LHCN-M2 (cell line): ENCODE measurements at places on chromosomes 12 and 14.

GRCh38 chr12:1807087-1807860, 13.1 kb upstream of the LRTM2 start:
- DNase-seq = no peak

- DNase-seq = no peak
Observed at GRCh38 chr14:22505697-22506377, 83.2 kb downstream of the DAD1 start.

GRCh38 chr14:104130974-104131651, 7.3 kb upstream of the KIF26A start:
- DNase-seq = peak; percentile 22

DNA sequence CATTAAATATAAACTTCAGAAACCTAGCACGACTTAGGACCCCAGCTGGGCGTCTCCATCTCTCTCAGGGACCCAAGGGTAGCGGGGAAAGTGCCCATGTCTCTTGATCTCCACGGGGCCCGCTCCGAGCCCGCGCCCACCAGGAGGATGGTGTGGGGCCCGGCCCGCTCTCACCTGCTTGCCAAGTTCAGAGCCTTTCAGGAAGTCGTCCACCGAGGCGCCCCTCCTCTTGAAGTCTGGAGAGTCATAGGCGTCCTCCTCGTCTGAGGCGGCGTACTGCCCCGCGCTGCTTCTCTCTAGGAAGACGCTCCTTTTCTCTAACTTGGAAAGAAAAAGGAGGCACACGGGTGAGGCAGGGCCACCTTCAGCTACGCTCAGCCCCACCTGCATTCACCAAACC, 96.9 kb downstream of the PIWIL1 start:
- no peak for DNase-seq

DNA sequence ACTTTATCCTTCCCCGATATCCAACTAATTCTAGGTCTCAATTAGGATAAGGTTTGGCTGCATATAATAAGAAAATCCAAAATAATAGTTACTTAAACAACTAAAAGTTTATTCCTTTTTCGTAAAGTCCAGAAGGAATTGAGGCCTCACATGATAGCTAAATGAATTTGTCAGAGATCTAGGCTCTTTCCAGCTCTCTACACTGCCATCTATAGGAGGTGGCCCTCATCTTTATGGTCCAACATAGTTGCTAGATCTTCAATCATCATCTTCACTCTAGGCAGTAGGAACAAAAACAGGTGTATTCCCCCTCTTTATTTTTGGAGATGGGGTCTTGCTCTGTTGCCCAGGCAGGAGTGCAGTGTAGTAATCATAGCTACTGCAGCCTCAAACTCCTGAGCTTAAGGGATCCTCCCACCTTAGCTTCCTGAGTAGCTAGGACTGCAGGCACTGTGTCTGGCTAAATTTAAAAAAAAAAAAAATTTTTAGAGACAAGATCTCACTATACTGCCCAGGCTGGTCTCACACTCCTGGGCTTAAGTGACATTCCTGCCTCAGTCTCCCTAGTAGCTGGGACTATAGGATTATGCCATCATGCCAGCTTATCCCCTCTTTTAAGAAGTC, 46.5 kb upstream of the SAV1 start:
- DNase-seq = peak; percentile 52

GRCh38 chr12:52229836-52230343, 3.2 kb upstream of the KRT7 start:
- no peak for DNase-seq

- DNase-seq = no peak
Observed at GRCh38 chr12:50402264-50403000, 1.7 kb downstream of the LARP4 start.

DNA sequence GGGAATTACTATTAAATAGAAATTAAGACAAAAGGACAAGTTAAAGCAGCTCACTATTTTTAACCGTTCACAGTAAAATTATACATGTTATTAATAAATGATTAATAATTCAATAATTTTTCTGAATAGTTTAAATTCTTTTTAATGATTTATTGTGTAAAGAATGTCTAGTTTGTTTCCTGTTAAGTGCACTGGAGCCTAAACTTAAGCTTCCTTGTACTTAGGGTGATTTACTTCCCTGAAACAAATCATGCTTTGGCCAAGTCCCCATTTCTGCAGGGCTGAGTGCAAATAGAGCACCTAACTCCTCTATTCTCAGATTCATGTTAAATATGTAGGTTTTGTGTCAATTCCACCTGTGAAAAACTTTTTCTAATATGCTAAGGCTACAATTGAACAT, 188.9 kb upstream of the PDZRN4 start:
- DNase-seq = no peak

DNA sequence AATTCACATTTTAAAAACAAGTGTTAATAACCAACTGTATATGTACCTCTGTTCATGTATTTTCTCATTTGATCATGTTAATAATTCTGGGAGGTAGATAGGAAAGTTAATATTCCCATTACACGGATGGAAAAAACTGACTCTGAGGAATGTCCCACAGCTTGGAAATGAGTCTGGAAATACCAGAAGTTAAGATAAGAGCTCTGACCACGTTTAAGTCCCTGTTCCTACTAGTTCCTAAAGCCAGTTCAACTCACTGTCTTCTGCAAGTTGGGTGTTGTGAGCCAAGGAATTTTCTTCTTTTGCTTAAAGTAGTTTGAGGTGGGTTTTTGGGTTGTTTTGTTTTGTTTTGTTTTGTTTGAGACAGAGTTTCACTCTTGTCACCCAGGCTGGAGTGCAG, 104.5 kb downstream of the TMEM30B start:
- no peak for DNase-seq

GRCh38 chr12:53463802-53464560, 12.1 kb downstream of the PCBP2 start:
- no peak for DNase-seq

- no peak for DNase-seq
Observed at GRCh38 chr12:88035907-88036289, 6.7 kb upstream of the C12orf50 start.

DNA sequence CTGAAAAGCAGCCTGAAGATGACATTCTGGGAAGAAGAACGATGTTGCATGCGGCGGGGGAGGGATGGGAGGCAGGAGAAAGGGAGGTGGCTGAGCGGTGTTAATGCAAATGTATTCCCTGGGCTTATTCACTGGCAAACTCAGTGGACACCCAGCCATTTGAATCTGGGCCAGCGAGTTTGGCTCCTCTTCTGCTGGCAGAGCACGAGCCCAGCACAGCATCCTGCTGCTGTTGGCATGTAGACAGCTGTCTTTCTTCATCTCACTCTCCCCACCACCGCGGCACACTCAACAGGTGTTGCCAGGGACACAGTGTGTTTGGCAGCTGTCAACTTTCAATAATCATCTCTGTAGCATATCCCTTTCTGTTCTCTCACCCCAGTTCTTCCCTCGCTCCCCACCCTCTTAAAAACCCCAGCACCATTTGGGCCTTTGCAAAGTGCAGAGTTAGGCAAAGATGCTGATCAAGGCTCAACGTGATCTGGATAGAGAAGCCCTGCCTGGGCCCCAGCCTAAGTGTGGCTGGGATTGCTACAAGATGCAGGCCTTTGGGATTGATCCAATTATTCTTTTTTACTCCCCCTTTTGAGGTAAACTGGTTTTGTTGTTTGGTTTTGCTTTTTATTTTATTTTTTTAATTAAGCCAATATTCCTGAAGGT, 131.9 kb downstream of the EXOC5 start:
- peak; percentile 59 for DNase-seq

GRCh38 chr14:62066304-62066703, 304.1 kb downstream of the SNAPC1 start:
- DNase-seq = no peak

GRCh38 chr12:109760031-109760929, 46.7 kb downstream of the FAM222A start:
- peak; percentile 23 for DNase-seq

DNA sequence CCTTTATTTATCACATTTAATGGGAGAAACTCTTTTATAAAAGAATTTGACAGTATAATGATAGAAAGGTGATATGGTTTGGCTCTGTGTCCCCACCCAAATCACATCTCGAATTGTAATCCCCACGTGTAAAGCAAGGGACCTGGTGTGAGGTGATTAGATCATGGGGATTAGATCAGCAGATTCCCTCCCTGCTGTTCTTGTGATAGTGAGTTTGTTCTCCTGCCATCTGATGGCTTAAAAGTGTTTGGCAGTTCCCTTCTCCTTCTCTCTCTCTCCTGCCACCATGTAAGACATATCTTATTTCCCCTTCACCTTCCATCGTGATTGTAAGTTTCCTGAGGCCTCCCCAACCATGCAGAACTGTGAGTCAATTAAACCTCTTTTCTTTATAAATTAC, 1110.3 kb downstream of the FLRT2 start:
- no peak for DNase-seq

DNA sequence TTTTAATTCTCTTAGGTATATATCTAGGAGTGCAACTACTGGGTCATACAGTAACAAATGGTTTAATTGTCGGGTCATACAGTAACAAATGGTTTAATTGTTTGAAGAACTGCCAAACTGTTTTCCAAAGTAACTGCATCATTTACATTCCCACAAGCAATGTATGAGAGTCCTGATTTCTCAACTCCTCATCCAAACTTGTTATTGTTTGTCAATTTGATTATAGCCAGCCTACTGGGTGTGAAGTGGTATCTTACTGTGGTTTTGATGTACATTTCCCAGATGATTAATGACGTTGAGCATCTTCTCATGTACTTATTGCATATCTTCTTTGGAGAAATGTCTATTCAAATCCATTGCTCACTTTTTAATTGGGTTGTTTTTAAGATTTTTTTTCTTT, 67.6 kb upstream of the CFL2 start:
- no peak for DNase-seq

- no peak for DNase-seq
Observed at GRCh38 chr14:61128382-61129167, 147.5 kb downstream of the SLC38A6 start.

GRCh38 chr14:92411941-92412340, 89.0 kb downstream of the SLC24A4 start:
- DNase-seq = no peak

DNA sequence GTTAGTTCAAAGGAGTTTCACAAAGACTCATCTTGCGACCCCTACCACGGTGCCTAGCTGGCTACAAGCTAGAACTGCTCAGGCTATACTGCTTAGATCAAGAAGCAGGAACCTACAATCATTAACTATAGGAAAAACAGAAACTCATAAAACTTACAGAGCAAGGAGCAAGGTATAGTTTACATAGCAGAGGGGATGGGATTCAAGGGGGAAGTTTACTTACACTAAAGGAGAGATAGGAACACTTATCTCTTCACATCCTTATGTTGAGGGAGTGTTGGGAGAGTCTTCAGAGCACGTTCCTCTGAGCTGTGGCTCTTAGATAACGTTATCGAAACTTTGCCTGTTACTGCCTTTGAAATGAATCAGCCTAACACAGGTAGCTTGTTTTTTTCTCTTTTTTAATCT, 58.1 kb downstream of the FSCB start:
- no peak for DNase-seq

DNA sequence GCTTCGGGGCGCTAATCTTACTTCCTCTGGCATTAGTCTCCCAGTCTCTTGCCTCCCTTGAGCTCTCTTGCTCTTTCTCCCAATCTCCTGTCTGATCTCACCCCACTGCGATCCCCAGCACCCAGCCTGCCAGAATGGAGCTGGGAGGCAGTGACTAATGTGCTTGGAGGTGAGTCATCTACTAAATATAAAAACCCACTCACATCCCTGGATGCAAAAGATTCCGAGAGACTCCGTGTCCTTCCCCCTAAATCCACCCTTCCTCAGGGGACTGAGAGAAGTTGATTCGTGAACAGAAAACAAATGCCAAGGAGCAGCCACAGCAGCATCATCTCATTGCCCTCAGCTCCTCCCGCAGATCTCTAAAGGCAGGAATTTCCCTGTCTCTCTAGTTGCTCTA, 45.7 kb upstream of the KCNA5 start:
- peak; percentile 95 for DNase-seq

DNA sequence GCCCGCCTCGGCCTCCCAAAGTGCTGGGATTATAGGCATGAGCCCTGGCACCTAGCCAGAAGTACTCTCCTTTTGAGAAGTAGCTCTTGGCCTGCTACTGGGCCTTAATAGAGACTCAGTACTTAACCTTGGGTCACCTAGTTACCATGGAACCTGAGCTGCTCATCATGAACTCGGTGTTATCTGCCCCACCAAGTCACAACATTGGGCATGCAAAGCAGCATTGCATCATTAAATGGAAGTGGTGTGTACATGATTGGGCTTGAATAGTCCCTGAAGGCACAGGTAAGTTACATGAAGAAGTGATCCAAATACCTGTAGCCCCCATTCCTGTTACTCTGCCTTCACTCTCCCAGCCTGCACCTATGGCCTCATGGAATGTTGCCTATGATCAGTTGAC, 18.0 kb upstream of the ATF7 start:
- no peak for DNase-seq

GRCh38 chr14:52220924-52221811, 46.3 kb upstream of the PTGDR start:
- no peak for DNase-seq

DNA sequence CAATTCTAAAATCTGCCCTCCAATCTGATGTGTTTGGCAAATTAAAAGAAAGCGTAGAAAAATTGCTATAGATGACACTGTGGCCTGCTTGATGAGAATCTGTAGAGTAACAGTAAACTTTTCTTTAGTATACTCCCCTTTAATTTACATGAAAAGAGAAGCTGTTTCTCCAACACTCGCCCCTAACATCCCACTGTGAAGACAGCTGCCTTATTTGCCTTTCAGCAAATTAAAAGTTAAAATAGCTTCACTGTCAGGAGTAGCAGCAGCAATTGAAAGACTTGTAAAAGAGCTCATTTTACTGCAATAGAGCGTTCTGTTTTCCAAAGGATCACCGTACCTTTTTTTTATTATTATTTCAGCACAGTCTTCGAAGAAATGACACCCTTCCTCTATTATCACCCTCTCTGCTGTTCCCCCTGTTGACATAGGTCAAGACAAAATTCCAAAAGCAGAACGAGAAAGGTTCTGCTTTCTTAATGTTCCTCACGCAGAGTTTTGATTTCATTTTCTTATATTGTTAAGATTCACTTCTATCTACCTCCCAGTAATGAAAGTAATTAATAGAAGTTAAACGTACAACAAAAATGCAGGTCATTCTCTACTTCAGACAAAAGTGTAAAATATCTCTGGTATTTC, 153.5 kb upstream of the USP15 start:
- no peak for DNase-seq

GRCh38 chr14:19902409-19902808, 18.0 kb upstream of the OR4K5 start:
- no peak for DNase-seq

GRCh38 chr14:92945544-92945943, 22.6 kb downstream of the CHGA start:
- no peak for DNase-seq

GRCh38 chr12:66978802-66979201, 290.4 kb upstream of the CAND1 start:
- DNase-seq = no peak
